Chondrocyte (in vitro differentiated cells): ENCODE measurements at places on chromosomes 2 and 18. TPM values are rescaled to one million over a fixed set of nuclear protein-coding genes. Genes with fewer than 3 reads are reported as not detected.

The MEP1B gene
- total RNA-seq, result not detected in 3 replicates

The MDH1B gene
- 0.82 to 1.5 TPM (median 0.90 TPM) in 3 replicates for total RNA-seq

The KLHL14 gene
- not detected in 3 replicates for total RNA-seq

The DLGAP1 gene
- total RNA-seq, result 6.0 to 11.6 TPM (median 7.7 TPM) in 3 replicates

The TRABD2A gene
- 0.37 to 1.2 TPM (median 0.82 TPM) in 3 replicates for total RNA-seq

GRCh38 chr2:196160101-196160500 is 11.3 kb downstream of the STK17B start:
- no peak overlapping the region for H3K4me3 ChIP-seq
- DNase-seq, result no peak
- peaks cover 46% of the 10 kb centered on the region for H3K4me1 ChIP-seq
- no peaks in the 10 kb centered on the region for H3K27me3 ChIP-seq
- H3K36me3 ChIP-seq, result peaks cover 9% of the 10 kb centered on the region

DNA sequence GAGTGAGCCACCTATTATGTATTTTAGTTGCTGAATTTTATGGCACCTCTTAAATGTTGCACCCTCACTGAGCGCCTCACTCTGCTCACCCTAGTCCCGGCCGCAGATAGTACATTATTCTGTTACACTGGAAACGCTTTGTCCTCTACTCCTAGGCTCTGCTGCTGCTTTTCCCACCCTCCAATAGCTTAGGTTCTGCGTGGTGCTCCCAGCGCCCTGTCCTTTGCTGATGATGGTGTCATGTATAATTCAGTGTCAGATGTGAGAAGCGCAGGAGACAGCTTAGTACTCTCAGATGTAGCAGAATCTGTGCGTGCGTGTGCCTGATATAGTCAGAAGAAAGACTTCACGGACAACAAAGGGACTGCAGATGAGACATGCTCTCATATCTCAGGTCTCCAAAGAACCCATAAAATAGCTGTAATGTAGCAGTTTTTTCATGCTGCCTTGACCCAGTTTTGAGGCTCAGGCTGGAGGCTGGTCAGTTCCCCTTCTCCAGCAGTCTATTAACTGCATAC is 1.4 kb upstream of the REEP1 start:
- peaks cover 52% of the 10 kb centered on the region for H3K27me3 ChIP-seq
- H3K36me3 ChIP-seq, result peaks cover 4% of the 10 kb centered on the region
- H3K4me3 ChIP-seq, result no peak overlapping the region
- H3K4me1 ChIP-seq, result peaks cover 14% of the 10 kb centered on the region
- H3K27ac ChIP-seq, result no peak overlapping the region

DNA sequence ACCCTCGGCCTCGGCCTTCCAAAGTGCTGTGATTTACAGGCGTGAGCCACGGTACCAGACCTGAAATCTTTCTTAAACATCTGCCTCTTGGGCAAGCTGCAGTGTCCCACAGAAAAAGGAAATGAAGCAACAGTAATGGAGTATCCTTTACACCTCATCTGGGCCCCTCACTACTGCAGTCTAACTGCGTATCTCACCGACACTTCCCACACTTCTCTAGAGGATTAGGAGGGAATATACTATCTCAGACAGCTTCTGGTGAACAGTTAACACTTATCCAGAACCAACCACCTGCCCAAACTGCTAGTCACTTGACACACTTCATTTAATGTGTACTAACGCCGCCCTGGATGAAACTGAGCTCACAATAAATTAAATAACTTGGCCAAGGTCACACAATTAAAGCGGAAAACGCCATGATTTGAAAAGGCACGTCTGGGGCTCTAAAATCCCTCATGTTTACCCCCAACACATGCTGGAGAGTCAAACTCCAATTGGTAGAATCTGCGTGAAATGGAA is 993 bp downstream of the COX7A2L start:
- DNase-seq, result no peak
- peaks cover 49% of the 10 kb centered on the region for H3K4me1 ChIP-seq
- peaks cover 2% of the 10 kb centered on the region for H3K27me3 ChIP-seq
- H3K4me3 ChIP-seq, result peak overlapping the region; percentile 78
- peak overlapping the region; percentile 100 for H3K27ac ChIP-seq
- peaks cover 5% of the 10 kb centered on the region for H3K36me3 ChIP-seq

GRCh38 chr2:230798769-230799399 is 65.9 kb upstream of the ITM2C start:
- no peak overlapping the region for H3K27ac ChIP-seq
- H3K27me3 ChIP-seq, result no peaks in the 10 kb centered on the region
- peaks cover 19% of the 10 kb centered on the region for H3K4me1 ChIP-seq
- H3K4me3 ChIP-seq, result no peak overlapping the region
- DNase-seq, result no peak
- peaks cover 21% of the 10 kb centered on the region for H3K36me3 ChIP-seq

DNA sequence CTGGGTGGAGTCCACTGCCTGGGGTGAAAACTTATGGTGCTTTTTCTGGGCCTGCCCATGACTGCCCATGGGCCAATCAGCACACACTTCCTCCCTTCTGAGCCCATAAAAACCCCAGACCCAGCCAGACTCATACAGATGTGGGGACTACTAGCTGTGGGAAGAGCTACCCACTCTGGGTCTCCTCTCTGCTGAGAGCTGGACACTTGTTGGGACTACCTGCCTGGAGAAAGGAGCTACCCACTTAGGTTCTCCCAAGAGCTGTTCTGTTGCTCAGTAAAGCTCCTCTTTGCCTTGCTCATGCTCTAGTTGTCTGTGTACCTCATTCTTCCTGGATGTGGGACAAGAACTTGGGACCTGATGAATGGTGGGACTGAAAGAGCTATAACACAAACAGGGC is 119.6 kb upstream of the SLC38A11 start:
- H3K27ac ChIP-seq, result no peak overlapping the region
- no peak for DNase-seq
- no peaks in the 10 kb centered on the region for H3K36me3 ChIP-seq
- H3K27me3 ChIP-seq, result no peaks in the 10 kb centered on the region
- H3K4me3 ChIP-seq, result no peak overlapping the region

- no peaks in the 10 kb centered on the region for H3K27me3 ChIP-seq
- DNase-seq, result no peak
- peak overlapping the region; percentile 12 for H3K27ac ChIP-seq
- no peaks in the 10 kb centered on the region for H3K36me3 ChIP-seq
- H3K4me1 ChIP-seq, result peaks cover 60% of the 10 kb centered on the region
- H3K4me3 ChIP-seq, result no peak overlapping the region
These were observed 57.4 kb downstream of the STK39 start for GRCh38 chr2:168189835-168190569.

DNA sequence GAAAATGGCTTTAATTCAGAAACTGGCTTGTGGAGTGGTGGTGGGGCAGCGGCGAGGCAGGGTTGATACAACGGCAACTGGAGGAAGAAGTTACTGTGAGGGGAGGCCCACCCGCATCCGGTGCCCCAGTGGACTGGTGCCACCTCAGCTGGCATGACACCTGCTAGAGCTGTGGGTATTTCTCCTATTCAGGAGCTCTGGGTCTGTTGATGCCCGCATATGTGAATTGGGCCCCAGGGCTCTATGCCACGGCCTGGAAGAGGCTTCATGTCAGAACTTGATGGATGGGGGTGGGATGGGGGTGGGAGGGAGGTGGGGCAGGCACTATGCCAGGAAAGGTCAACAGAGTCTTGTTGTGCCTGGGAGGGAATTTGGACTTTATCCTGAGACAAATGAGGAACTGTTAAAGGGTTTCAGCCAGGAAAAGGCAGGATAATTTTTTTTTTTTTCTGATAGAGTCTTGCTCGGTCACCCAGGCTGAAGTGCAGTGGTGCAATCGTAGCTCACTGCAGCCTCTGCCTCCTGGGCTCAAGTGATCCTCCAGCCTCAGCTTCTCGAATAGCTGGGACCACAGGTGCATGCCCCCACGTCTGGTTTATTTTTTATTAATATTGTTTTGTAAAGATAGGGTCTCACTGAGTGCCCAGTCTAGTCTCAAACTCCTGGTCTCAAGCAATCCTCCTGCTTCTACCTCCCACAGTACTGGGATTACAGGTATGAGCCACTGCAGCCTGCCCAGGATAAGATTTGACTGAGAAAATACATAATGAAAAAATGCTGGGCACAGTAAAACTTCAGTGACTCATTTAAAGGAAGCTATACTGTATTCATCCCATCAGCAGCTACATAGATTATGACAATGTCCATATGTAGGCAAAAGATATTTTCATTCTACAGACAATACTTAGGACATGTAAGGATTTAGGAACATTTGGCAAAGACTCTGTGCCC is 52.6 kb downstream of the SH2D6 start:
- no peaks in the 10 kb centered on the region for H3K27me3 ChIP-seq
- no peak overlapping the region for H3K4me3 ChIP-seq
- no peaks in the 10 kb centered on the region for H3K36me3 ChIP-seq
- H3K27ac ChIP-seq, result no peak overlapping the region
- H3K4me1 ChIP-seq, result peaks cover 16% of the 10 kb centered on the region
- no peak for DNase-seq

DNA sequence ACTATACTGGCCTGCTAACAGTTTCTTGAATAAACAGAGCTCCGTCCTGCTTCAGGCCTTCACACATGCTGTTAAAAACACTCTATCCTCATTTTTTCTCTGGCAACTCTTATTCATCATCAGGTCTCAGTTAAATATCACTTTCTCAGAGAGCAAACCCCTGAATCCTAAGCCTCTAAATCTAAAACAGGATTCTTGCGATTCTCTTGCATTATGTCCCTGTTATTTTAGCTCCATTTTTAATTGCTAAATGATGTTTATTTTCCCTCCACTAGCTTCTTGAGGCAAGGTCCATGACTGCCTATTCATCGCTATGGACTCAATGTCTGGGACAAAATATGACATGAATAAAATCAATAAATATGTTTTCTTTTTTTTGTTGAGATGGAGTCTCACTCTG is 190.7 kb upstream of the SMAD7 start:
- H3K36me3 ChIP-seq, result peaks cover 6% of the 10 kb centered on the region
- peak overlapping the region; percentile 67 for H3K27ac ChIP-seq
- peaks cover 18% of the 10 kb centered on the region for H3K4me1 ChIP-seq
- no peak overlapping the region for H3K4me3 ChIP-seq

GRCh38 chr2:60104514-60105505 is 448.6 kb downstream of the BCL11A start:
- DNase-seq, result no peak
- H3K27me3 ChIP-seq, result no peaks in the 10 kb centered on the region
- H3K27ac ChIP-seq, result no peak overlapping the region

DNA sequence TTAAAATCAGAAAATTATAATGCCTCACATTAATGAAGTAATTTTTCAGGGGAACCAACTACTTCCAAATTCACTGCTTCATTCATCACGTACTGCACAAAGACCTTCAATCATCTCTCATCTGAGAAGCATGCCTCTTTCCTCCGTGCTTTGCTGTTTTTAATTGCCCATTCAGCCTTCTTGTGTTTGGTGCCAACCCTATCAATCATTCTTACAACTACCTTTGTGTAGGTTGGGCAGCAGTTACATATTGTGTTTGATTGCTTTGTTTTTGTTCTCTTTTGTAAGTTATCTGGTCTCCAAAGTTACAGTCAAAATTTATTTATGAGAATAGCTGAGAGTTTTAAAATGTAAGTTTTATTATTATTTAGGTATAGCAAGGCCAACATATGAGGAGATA is 549.0 kb upstream of the SLC8A1 start:
- H3K4me3 ChIP-seq, result no peak overlapping the region
- H3K27ac ChIP-seq, result no peak overlapping the region
- DNase-seq, result no peak
- no peaks in the 10 kb centered on the region for H3K4me1 ChIP-seq
- H3K36me3 ChIP-seq, result no peaks in the 10 kb centered on the region

DNA sequence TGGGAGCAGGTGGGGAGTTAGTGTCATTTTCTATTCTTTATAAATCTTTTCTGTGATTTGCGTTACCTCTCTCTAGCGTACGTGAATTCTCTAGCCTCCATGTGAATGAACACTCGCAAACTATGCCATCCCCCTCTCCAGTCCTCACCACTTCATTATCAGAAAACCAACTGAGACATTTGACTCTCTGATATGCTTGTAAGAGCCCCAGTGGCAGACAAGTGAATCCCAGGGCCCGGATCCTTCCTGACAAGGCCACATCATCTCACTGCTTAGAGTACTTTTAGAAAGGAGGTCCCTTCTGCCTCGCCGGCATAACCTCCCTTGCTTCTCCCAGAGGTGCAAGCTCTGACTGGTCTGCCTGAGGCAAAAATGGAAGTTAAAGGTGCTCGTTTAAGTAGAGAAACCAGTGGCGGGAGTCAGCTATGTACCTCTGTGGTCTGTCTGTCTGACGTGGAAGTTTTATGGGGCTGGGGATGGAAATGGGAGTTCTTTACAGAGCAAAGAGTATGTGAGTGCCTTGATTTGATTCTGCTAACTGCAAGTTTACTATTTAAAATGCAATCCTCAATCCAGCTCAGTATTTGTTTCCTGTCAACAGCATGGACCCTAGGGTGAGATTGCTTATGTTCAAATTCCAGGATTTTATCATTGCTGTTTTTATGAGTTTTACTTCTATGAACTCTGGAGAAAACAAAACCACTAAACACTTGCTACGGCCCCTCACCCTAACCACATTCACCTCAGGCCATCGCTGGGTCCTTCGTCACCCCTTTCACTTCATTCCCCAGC is 114.9 kb upstream of the MSTN start:
- no peaks in the 10 kb centered on the region for H3K27me3 ChIP-seq
- no peak overlapping the region for H3K4me3 ChIP-seq
- H3K4me1 ChIP-seq, result peaks cover 9% of the 10 kb centered on the region
- DNase-seq, result no peak
- H3K27ac ChIP-seq, result no peak overlapping the region

GRCh38 chr18:46891742-46892214 is 25.5 kb downstream of the PIAS2 start:
- no peak for DNase-seq
- H3K27ac ChIP-seq, result no peak overlapping the region
- peaks cover 19% of the 10 kb centered on the region for H3K36me3 ChIP-seq
- H3K4me3 ChIP-seq, result no peak overlapping the region
- no peaks in the 10 kb centered on the region for H3K27me3 ChIP-seq

- no peak for DNase-seq
- H3K4me3 ChIP-seq, result no peak overlapping the region
- H3K27me3 ChIP-seq, result no peaks in the 10 kb centered on the region
- no peaks in the 10 kb centered on the region for H3K36me3 ChIP-seq
- no peaks in the 10 kb centered on the region for H3K4me1 ChIP-seq
- no peak overlapping the region for H3K27ac ChIP-seq
These were observed 117.0 kb upstream of the RIOK3 start for GRCh38 chr18:23336101-23336500.

DNA sequence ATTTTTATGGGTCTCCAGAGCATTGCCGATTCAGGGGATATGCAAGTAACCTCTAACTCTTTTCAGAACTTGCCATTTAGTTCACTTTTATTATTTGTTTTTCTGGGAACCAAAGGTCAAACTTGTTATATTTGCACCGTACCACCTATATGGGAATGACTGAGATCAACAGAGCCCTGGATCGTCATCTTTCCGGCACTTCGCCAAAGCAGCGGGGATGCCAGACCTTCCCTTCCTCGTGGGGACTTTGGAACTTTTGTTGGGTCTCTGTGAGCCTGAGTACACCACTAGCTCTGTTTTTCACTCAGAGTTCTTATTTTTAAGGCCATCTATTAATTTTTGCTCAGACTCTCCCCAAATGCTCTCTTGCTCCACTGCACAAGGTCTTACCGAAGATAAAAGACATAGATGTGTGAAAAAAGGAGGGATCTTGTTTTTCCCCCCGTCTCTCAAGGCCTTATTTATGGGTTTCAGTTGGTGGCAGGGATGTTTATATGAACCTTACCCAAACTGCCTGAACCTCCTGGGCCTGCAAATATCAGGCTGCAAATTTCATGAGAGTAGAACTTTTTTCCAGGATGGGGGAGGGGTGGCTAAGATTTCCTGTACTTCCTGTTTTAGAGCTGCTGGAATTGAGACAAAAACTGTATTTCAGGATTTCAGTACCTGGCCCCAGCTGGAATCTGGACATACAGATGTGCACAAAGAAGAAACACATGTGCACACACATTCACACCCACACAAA is 350.3 kb downstream of the HRH4 start:
- H3K36me3 ChIP-seq, result no peaks in the 10 kb centered on the region
- H3K4me3 ChIP-seq, result no peak overlapping the region
- H3K27ac ChIP-seq, result no peak overlapping the region
- no peaks in the 10 kb centered on the region for H3K4me1 ChIP-seq
